Cardiac muscle cell (in vitro differentiated cells and primary cell): ENCODE measurements at places on chromosomes 1 and 21. TPM values are rescaled to one million over a fixed set of nuclear protein-coding genes. Genes with fewer than 3 reads are reported as not detected.

The OPRD1 gene
- polyA plus RNA-seq: 0.02 and 0.13 TPM in 2 replicates

The CPTP gene
- polyA plus RNA-seq: 33.7 and 38.0 TPM in 2 replicates

The PPFIA4 gene
- polyA plus RNA-seq: 63.0 and 97.5 TPM in 2 replicates

The SMIM1 gene
- polyA plus RNA-seq: 25.8 and 39.3 TPM in 2 replicates

The NMNAT2 gene
- polyA plus RNA-seq: not detected in 2 replicates

The LCE1F gene
- not detected in 2 replicates for polyA plus RNA-seq

The PEAR1 gene
- polyA plus RNA-seq: 0.59 and 1.1 TPM in 2 replicates

The RBBP4 gene
- polyA plus RNA-seq: 336 and 405 TPM in 2 replicates

The ST7L gene
- polyA plus RNA-seq: 26.6 and 27.1 TPM in 2 replicates

The E2F2 gene
- polyA plus RNA-seq: 2.2 and 2.7 TPM in 2 replicates

The BGLAP gene
- polyA plus RNA-seq: 0.32 and 1.8 TPM in 2 replicates

The DOP1B gene
- 6.9 and 7.4 TPM in 2 replicates for polyA plus RNA-seq

The HEYL gene
- 1.0 TPM in 2 replicates for polyA plus RNA-seq

The HSPA6 gene
- polyA plus RNA-seq: not detected in 2 replicates

The ANKRD34A gene
- 2.7 and 5.4 TPM in 2 replicates for polyA plus RNA-seq

The ZNF648 gene
- not detected in 2 replicates for polyA plus RNA-seq

The TTC34 gene
- not detected in 2 replicates for polyA plus RNA-seq

The ZNF669 gene
- polyA plus RNA-seq: 4.4 and 5.0 TPM in 2 replicates

The RNF187 gene
- polyA plus RNA-seq: 160 and 213 TPM in 2 replicates

The C1orf21 gene
- polyA plus RNA-seq: 26.8 and 35.2 TPM in 2 replicates

The PHF13 gene
- 16.8 and 25.9 TPM in 2 replicates for polyA plus RNA-seq

The EFHD2 gene
- 43.9 and 60.7 TPM in 2 replicates for polyA plus RNA-seq

The COL6A2 gene
- polyA plus RNA-seq: 153 and 216 TPM in 2 replicates

The TMIGD3 gene
- not detected in 2 replicates for polyA plus RNA-seq

The TSACC gene
- polyA plus RNA-seq: 1.1 and 4.7 TPM in 2 replicates

The SPATA21 gene
- not detected in 2 replicates for polyA plus RNA-seq

The COL16A1 gene
- polyA plus RNA-seq: 67.7 and 119 TPM in 2 replicates

The SYT14 gene
- 0.09 and 0.55 TPM in 2 replicates for polyA plus RNA-seq

The MANEAL gene
- polyA plus RNA-seq: 1.7 and 4.1 TPM in 2 replicates

The CGN gene
- 1.2 and 2.0 TPM in 2 replicates for polyA plus RNA-seq

The CRB1 gene
- 0.57 and 1.1 TPM in 2 replicates for polyA plus RNA-seq

The PLA2G4A gene
- polyA plus RNA-seq: 0.50 TPM in 1 of 2 replicates, not detected in the other

The OR2L8 gene
- not detected in 2 replicates for polyA plus RNA-seq
